Smooth muscle cell of the pulmonary artery (primary cell): ENCODE measurements at places on chromosomes 11 and 22. TPM values are rescaled to one million over a fixed set of nuclear protein-coding genes. Genes with fewer than 3 reads are reported as not detected.

Gene P2RY6
- 1.5 and 2.5 TPM in 2 replicates for total RNA-seq

Gene C11orf97
- not detected in 2 replicates for total RNA-seq

Gene PKP3
- total RNA-seq, result 0.56 and 0.65 TPM in 2 replicates

Gene OR6M1
- not detected in 2 replicates for total RNA-seq

Gene GLYAT
- total RNA-seq, result not detected in 2 replicates

Gene CELSR1
- total RNA-seq, result 2.0 and 14.1 TPM in 2 replicates

Gene HARBI1
- 3.8 and 4.6 TPM in 2 replicates for total RNA-seq

Gene LGR4
- total RNA-seq, result 39.6 and 43.1 TPM in 2 replicates

Gene APOL5
- 0.46 TPM in 1 of 2 replicates, not detected in the other for total RNA-seq

Gene OR5AK2
- not detected in 2 replicates for total RNA-seq

Gene HSPB2
- total RNA-seq, result 0.79 and 1.4 TPM in 2 replicates

Gene LIN7C
- total RNA-seq, result 36.8 and 50.1 TPM in 2 replicates

Gene KRTAP5-10
- total RNA-seq, result not detected in 2 replicates

Gene DNAJC4
- 13.2 and 14.5 TPM in 2 replicates for total RNA-seq

Gene DEUP1
- total RNA-seq, result not detected in 2 replicates

Gene APOL2
- total RNA-seq, result 46.5 and 50.8 TPM in 2 replicates
